ENCODE measurements at places on chromosomes 4 and X.

DNA sequence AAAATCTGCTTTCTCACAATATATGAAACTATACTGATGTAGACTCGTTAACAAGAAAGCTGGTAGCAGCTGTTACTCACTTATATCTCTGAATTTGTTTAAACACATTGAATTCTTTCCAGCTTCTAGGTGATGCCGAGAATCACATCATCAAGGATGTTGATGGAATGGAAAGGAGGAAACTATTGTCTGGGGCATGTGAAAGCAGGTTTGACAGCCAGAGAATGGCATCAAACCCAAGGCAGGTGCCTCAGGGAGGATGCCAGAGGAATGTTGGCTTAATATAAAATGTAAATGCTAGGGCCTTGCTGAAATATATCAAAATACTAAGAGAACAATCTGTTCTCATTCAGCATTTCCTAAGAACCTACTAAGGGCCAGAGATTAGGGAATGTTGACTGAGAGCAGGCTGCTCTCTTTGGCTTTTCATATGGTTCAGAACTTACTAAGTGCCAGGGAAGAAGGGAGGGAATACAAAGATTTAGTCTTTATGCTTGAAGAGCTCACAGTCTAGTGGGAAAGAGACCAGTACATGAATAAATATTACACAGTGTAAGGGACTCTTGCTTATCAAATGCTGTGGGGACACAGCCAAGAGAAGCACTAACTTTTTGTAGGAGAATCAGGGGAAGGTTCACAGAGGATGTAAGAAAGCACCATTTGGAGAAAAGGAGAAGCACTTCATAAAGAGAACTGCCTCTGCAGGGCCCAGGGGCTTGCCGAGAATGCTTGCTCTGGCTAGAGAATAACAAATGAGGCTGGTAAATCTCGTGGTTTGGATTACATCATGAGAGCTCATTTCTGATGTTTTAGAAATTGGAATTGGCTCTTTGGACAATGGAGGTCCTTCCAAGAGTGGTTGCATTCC is 14.7 kb downstream of the SLIT2 start:
- DNase-seq, result no peak

- no peak for DNase-seq
Measured at GRCh38 chrX:57528670-57529255, 63.0 kb upstream of the ZXDB start.

GRCh38 chr4:165553221-165553810 is 174.5 kb downstream of the CPE start:
- no peak for DNase-seq

- no peak for DNase-seq
Measured at GRCh38 chr4:71113294-71113693, 119.8 kb downstream of the DCK start.

DNA sequence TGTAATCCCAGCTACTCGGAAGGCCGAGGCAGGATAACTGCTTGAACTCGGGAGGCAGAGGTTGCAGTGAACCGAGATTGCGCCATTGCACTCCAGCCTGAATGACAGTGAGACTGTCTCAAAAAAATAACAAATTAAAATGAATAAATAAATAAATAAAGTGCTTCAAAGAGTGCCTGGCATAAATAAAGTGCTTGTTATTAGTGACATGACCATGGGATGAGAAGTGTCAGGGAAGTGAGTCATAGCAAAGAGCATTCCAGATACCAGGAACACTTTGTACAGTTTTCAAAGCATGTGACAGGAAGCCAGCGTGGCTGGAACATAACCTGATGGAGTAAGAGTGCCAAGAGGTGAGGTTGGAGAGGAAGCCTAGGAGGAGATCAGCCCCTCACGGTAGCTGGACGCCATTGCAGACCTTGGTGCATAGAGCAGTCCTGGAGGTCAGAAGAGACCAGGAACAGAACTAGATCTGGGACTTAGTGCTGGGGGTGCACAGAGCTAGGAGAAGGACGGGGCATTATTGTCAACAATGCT is 6.0 kb upstream of the WDR13 start:
- no peak for DNase-seq

- DNase-seq, result no peak
Measured at GRCh38 chr4:159177265-159178150, 74.6 kb downstream of the RAPGEF2 start.

- no peak for DNase-seq
Measured at GRCh38 chr4:4302416-4302815, 12.4 kb downstream of the ZBTB49 start.

DNA sequence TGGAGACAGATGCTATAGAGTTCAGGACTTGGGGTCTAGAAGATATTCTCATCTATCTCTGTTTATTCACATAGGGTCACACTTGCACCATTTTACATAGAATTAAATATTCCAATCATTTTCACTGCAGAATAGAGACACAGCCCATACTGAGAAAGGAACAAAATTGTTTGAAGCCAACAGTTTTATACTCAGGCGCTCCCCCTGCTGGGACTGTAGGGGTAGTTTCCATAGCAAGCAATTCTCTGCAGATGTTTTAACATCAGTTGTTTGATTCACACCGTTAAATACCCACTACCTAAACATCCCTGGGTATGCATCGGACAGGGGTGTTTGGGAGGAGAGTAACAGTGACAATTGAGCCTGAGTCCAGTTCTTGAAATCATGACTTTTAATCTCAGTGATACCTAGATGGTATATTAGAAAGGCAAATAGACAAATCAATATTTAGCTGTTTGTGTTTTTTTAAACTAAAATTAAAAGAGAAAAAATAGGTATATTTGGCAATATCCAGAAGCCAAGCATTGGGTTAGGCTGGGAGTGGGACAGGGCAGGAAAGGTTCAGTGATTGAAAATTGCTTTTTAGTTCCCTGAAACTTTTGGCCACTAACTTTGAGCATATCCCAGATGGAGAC is 33.8 kb downstream of the LONRF3 start:
- DNase-seq, result no peak

DNA sequence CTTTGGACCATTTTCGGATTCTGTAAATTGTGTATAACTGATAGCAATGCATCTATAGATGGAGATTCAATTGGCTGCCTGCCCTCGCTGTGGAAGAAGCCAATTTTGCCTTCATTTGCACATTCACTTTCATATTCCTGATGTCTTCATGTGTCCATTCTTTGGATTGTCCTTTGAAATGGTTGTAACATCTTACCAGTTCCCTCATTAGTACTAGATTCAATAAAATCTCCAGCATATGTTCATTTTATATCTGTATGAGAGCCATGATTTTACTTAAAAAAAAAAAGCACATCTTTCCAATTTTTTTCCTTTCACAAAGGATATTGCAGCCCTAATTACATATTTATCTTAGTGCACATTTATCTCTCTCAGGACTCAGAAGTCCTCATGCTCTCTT is 61.7 kb downstream of the BEND2 start:
- no peak for DNase-seq

- no peak for DNase-seq
Measured at GRCh38 chr4:135605076-135605475, 1403.5 kb upstream of the PABPC4L start.

- DNase-seq, result no peak
Measured at GRCh38 chr4:655464-656151, 18.5 kb downstream of the ATP5ME start.

DNA sequence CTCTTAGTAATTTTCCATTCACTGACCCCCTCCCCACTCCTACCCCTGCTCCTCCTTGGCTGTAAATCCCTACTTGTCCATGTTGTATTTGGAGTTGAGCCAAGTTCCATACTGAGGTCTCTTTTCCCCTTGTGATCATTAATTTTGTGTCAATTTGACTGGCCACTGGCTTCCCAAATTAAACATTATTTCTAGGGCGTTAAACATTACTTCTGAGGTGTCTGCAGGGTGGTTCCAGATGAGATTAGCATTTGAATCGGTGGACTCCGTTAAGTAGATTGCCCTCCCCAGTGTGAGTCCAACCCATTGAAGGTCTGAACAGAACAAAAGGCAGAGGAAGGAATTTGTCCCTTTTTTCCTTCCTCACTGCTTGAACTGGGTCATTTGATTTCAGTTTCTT is 25.7 kb downstream of the SLC39A8 start:
- DNase-seq, result no peak

GRCh38 chrX:42944381-42944998 is 166.5 kb upstream of the PPP1R2C start:
- no peak for DNase-seq

DNA sequence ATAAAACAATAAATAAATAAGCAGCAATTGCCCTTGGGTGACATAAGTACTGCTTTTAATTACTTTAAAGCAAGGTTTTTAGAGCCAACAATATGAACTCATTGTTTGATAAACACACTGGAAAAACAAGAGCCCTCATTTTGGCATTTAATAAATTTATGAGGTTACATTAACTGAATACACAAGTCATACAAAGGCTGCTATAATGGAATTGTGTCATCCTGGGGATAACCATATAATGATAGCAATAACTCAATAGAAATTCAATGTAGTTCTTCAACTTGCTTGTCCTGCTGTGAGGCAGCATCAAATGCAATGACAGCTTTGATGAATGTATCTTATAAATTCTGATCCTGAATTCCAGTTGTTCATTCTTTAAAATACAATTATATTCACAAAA is 1512.5 kb downstream of the STIM2 start:
- no peak for DNase-seq

GRCh38 chr4:36282503-36283030 is 1.2 kb downstream of the DTHD1 start:
- DNase-seq, result no peak

DNA sequence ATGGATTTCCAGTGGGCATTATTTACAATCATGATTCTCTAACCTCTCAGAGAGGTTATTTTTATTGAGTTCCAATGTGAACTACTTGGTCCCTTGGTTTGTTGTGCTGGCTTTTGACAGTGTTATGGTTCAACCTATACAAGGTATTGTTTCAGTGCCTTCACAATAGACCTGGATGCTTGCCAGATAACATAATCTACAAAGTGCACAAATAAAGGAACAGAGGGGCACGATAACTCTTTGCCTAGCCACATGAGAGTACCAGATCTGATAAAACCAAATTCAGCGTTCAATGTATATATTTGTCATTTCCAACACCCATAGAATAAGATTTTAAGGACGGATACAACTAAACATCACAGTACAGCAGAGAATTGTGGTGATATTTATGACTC is 120.8 kb downstream of the RASL11B start:
- DNase-seq, result no peak

DNA sequence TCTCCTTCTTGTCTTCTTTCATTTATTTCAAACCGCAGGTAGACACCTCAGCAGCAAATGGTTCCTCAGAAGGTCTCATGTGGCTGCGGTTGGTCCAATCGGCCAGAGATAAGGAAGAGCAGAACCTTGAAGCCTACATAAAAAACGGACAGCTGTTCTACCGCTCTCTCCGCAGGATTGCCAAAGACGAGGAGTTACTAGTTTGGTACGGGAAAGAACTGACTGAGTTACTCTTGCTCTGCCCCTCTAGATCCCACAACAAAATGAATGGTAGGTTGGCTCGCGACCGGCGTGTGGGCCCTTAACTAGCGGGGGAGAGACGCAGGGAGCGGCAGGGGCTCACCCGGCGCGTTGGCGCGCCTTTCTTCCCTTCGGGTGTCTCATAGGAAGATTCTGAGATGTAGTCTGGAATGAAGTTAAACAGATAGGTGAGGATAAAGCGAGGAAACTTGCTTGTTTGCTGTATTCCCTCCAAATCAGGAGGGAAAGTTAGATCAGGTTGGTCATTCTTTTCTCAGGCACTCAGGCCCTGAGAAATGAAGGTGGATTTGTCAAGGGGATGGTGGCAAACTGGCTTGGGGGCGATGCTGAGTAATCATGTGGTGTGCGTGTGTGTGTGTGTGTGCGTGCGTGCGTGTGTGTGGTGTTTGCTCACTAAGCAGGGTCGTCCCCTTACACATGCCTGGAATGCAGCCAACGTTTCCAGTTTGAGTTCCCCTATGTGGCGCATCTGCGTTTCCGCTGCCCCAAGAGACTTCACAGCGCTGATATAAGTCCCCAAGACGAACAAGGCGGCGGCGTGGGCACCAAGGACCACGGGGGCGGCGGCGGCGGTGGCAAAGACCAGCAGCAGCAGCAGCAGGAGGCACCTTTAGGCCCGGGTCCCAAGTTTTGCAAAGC is 4.2 kb downstream of the PRDM8 start:
- peak; percentile 45 for DNase-seq

DNA sequence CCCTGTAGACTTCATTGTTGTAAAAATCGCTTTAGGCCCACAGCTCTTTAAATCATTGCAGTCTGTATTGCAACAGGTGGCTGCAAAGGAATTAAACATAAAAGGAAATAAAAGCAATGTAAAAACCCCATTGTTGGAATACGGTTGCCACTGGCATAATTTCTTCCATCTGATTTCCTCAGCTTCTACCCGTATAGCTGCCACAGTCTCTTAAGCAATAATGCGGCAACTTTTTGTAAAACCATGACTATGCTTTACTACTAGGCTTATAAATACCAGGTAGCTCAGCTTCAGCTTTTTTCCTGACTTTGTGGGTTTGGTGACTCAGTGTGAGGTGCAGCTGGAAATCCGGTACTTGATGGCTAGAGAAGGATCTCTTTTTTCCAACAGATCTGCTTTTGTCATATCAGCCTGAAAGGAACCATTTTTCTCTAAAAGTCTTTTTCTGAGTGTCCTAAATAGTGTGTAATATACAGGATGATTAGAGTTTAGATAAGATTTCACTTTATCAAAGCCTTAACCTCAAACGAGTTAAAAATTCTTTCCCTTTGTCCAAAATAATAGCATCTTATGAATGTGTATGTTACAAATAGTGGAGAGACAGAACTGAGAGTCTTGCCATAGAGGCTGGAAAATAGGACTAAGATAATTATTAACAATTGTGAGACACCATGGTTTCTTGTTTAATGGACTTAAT is 268.0 kb downstream of the ADGRL3 start:
- DNase-seq, result no peak

GRCh38 chr4:54548831-54549460 is 108.8 kb upstream of the KIT start:
- DNase-seq, result no peak

- DNase-seq, result no peak
Measured at GRCh38 chr4:87092389-87093141, 127.9 kb downstream of the KLHL8 start.

GRCh38 chrX:43809463-43809862 is 72.8 kb downstream of the MAOB start:
- DNase-seq, result no peak

GRCh38 chrX:31934842-31935370 is 863.1 kb upstream of the FTHL17 start:
- no peak for DNase-seq

- DNase-seq, result no peak
Measured at GRCh38 chrX:153771415-153772315, 7.6 kb downstream of the PLXNB3 start.

DNA sequence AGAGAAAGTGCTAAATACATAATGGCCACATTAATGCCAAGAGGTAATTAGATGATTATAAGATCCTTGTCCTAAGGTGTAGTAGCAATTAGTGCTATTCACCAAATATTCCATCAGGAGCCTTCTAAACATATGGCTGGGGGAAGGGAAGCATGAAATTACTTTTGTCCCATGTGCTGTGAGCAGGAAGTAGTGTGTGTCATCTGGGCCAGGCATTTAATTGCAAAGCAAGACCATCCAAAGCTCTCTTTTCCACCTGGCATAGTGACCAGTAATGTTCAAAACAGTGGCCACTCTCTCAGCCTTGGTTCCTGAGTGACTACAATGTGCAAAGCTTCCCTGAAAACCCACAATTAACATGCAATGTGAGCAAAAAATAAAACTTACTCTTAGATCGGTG is 144.2 kb upstream of the FAM241A start:
- DNase-seq, result no peak

Data from stimulated activated CD8-positive, alpha-beta memory T cell treated with anti-CD3 and anti-CD28 coated beads, Interleukin-7, amount 100 ng/mL, for 1 hour (primary cell).